ENCODE measurements at places on chromosomes 3 and 15.

DNA sequence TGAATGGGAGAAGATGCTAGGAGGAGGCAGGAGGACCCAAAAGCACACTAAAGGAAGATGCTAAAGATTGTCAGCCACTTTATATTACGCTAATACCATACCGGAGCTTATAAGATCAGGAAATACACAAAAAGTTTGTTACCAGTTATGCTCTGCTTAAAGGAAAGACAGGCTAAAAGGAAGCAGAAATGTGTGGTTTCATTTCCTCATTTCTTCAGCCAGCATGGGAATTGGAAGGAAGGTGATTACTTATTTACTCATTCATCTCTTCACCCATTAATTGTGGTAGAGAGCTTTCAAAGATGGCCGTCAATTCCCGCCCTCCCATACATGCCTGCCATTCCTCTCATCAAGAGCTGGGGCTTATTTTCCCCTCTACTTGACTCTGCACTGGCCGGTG lies 26.7 kb upstream of the TMEM158 start:
- no peak for DNase-seq

- DNase-seq: no peak
Observed at GRCh38 chr3:160569894-160570652, 4.7 kb upstream of the KPNA4 start.

DNA sequence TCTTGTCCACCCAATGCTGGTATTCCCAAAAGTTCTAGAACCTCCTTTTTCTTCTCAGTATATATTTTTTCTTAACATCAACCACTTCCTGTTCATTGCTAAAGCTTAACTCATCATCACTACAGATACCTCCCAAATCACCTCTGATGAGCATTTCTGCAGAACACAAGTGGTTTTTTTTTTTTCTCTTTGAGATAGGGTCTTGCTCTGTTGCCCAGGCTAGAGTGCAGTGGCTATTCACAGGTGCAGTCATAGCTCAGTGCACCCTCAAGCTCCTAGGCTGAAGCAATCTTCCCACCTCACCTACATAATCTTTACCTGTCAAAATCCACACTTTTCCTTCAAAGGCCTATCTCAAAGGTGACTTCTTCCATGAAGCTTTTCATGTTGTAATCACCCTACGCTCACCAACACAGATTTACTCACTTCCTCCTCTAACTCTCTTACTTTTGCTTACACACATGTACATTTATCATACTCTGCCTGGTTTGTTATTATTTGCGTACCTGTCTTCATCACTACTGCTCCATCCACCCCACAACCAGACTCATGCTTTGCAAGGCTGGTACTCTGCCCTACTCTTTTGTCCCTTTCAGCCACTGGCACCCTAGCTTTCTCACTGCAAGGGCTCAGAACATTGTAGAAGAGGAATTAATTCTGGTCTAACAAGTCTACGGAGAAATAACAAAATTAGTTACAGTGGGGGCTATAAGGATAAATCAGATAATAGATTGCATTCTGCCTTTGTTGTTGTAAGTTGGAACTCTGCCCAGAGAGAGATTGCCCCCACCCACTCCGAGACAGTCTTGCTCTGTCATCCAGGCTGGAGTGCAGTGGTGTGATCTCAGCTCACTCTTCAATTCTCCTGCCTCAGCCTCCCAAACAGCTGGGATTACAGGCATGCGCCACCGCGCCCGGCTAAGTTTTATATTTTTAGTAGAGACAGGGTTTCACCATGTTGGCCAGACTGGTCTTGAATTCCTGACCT lies 27.5 kb downstream of the HERC1 start:
- DNase-seq: no peak

DNA sequence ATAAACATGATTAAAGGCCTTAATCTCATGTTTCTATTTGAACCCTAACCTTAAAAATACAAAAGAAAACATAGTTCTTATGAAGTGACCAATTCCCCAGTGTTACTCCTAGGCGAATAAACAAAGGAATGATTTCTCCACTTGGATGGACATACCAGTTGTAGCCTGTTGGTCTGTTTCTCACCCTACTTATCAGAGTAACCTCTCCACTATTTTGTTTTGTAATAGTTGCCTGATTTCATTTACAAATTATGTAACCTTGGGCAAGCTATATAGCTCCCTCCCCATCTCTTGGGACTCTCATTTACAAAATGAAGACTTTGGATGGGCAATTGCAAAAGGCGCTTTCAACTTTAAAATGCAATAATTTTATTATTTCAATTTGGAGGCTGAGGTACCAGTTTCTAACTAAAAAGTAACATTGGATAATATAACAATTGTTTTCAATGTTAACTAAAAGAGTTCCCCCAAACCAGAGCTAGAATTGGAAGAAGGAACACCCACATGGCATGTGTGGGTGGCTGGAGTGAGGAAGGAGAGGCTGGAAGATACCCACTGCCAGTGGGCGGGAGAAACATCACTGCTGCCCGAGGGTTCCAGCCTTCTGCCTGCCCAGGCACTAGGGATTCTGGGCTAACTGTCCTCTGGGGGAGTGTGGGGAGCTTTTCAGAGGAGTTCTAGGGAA lies 74.2 kb downstream of the RFTN1 start:
- no peak for DNase-seq

DNA sequence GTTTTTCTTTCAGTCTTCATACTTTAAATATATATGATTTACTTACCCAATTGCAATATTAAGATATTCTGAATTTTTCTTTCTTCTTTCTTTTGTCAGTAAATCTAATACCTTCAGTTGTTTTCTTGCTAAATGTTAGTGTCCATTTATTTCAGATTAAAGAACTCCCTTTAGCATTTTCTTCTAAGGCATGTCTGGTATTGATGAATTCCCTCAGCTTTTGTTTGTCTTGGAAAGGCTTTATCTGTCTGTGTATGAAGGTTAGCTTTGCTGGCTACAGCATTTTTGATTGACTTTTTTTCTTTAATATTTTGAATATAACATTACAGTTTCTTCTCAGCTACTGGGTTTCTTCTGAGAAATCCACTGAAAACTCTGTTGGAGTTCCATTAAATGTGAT lies 64.0 kb upstream of the PLSCR4 start:
- DNase-seq: no peak

GRCh38 chr15:70920981-70921696 lies 28.5 kb downstream of the LRRC49 start:
- no peak for DNase-seq

DNA sequence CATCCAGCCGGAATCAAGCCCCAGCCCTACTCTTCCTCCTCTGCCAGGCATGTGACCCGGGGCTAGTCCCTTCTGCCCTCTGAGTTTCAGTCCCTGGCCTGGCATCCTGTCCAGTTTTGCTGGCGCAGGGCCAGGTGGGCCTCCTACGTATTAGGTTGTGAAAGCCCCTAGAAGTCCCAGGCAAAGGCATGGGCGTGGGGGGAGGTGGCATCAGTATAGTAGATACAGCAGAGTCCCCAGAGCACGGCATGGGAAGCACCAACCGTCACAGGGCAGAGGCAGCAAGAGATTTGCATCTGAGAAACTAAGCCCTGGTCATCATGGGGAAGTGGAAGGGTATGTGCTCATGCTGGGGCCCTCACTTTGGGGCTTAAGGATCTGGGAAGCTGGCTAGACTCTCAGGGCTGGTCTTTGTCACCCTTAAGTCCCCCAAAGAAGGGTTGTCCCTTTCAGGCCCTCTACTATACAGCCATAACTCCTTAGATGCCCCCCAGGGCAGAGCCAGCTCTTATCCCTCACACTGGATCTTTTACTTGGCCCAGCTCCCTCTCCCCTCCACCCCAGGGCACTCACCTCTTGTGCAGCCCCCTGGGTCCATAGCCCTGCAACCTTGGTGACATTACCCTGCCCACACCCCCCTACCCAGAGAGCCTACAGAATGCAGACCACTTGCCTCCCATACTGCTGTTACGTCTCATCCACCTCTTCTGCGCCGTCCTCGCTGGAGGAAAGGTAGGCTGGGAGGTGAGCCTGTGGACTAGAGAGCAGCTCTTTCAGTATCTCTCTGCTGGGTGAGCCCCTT lies 11.3 kb downstream of the NBEAL2 start:
- DNase-seq: no peak

DNA sequence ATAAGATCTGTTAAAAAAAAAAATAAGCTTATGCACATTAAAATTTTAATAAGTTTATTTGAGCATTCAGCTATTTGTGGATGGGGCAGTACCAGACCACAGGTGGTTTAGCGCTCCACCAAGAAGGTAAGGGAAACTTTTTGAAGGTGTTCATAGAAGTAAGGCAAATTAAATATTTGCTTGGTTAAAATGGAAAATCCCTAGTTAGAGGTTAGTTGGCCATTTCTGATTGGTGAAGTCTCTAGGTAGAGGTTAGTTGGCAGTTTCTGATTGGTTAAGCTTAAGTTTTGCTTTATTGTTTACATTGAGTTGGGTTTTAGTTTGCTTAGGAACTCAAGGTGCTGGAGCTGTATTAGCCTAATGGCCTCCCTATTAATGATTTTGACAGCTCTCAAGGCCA lies 30.7 kb downstream of the SCN11A start:
- DNase-seq: no peak

DNA sequence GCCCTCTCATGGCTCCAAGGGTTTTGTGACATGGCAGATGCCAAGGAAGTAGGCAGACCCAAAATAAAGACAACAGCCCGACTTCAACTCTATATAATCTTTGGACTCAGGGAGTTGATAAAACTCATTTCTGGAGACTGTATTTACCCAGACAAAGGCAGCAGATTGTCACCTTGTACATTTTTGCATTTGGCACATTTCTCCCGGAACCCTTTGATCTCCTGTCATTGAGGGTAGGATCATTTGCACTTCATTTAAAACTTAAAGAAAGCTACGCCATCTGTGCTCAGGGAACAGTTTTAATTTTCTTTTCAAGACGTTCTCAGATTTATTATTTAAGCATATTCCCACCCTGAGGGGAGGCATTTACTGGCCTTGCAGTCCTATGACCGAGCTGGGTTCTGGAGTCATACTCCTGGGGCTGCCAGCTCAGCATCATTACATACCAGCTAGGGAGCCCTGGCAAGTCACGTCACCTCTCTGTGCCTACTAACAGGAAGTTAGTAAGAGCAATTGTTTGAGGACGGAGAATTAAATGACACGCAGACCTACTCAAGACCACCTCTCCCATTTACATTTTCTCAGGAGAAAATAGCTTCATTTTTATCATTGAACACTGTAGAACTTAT lies 5.9 kb downstream of the CDCP1 start:
- DNase-seq: no peak

DNA sequence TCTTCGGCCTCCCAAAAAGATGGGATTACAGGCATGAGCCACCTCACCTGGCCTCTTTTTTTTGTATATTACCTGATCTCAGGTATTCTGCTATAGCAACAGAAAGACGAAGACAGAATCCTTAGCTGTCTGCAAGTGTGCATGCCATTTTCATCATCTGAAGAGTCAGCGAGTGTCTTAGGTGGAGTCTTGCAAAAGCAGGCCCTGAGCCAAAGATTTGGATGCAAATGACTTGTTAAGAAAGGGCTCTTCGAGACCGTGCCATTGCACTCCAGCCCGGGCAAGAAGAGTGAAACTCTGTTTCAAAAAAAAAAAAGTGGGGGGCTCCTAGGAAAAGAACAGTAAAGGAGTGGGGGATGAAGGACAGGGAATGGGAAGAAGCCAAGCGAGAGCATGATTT lies 10.2 kb upstream of the TRIM69 start:
- no peak for DNase-seq

GRCh38 chr3:182636646-182637045 lies 156.7 kb upstream of the ATP11B start:
- no peak for DNase-seq

GRCh38 chr3:128548021-128548420 lies 55.0 kb upstream of the GATA2 start:
- no peak for DNase-seq

DNA sequence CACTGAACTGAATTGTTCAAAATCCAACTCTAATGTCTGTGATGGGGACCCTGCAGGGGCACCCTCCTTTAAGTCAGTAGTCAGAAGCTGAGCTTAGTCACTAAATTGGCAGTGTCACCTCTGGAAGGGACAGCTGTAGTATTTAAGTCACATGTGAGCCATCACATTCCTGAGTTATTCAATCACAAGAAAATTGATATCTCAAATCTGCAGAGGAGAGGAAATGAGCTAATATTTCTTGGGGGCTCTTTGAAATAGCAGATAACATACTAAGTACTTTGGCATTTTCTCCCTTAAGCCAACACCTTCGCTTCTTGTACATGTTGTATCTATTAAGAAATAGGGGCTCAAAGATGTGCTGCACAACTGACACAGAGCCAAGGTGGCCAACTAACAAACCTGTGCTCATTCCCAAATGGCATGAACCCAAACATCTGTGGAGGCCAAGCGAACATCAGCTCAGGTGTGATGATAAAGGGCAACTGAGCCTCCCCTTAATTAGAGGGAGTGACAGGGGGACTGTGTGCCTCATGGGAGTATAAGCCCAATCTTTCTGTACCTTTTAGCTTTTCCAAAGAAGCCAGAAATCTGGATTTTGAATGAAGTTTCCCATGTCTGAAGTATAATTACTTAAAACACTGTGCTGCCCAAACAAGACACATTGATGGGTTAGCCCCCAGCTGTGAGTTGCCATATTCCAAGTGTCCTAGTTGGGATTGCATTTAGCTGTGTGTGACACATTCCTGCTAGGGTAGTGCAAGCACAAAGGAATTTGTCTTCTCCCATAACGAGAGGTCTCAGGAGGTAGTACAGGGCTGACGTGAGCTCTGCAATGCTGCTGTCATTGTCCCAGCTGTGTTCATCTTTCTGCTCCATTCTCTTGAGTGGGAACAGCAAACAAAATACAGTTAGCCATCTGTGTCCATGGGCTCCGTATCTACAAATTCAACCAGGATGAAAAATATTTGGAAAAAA lies 63.3 kb downstream of the ABHD5 start:
- DNase-seq: no peak

DNA sequence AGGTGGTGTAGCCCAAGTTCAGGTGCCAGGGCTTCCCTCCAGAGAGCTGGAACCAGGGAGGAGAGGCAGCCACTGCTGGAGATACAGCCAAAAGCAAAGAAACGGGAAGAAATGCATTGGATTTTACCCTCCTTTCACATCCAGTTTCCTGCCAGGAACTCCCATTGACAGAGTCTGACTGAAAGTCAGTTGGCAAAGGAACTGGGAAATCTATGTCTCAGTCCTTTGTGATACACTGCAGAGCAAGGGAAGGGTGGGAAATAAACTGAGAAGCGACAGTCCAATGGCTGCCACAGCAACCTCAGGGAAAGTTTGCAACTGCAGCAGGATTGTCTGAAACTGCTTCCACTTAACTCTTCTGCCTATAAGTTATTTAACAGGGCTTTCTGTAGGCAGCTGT lies 142.6 kb downstream of the SATB1 start:
- DNase-seq: no peak

DNA sequence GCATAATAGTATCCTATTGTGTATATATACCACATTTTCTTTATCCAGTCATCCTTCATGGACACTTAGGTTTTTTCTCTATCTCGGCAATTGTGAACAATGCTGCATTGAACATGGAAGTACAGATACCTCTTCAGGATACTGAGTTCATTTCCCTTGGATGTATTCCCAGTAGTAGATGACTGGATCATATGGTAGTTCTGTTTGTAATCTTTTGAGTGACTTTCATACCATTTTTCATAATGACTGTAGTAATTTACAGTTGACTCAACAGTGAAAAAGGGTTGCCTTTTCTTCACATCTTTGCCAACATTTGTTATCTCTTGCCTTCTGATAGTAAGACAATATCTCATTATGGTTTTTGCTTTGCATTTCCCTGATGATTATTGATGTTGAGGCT lies 21.8 kb downstream of the MYH15 start:
- no peak for DNase-seq

Measured in esophagus squamous epithelium (tissue), 5 donors.